ENCODE measurements at places on chromosomes 2 and 18.

GRCh38 chr18:23673725-23674124 lies 11.0 kb upstream of the ANKRD29 start:
- DNase-seq = no peak

DNA sequence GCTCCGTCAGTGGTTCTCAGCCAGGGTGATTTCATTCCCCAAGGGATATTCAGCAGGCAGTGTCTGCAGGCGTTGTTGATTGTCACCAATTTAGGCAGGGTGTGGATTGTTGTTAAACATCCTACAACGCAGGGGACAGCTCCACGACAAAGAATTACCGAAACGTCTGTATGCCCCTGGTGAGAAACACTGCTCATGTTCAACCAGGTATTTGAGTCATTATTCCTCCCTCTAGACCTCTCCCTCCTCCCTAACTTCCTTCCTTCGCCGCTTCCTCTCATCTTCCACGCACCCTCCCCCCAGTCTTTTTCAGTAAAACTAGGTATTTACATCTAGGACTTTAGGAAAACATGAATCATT lies 50.8 kb downstream of the NCK2 start:
- no peak for DNase-seq

GRCh38 chr18:76546088-76546435 lies 51.0 kb upstream of the ZNF516 start:
- DNase-seq = no peak

GRCh38 chr2:26566081-26566375 lies 75.1 kb downstream of the CIB4 start:
- no peak for DNase-seq

GRCh38 chr2:96195410-96196066 lies 13.1 kb downstream of the STARD7 start:
- no peak for DNase-seq

- no peak for DNase-seq
Observed at GRCh38 chr2:122873951-122874350, 1118.5 kb downstream of the TSN start.

- no peak for DNase-seq
Observed at GRCh38 chr18:40832362-40832761, 1122.7 kb upstream of the PIK3C3 start.

DNA sequence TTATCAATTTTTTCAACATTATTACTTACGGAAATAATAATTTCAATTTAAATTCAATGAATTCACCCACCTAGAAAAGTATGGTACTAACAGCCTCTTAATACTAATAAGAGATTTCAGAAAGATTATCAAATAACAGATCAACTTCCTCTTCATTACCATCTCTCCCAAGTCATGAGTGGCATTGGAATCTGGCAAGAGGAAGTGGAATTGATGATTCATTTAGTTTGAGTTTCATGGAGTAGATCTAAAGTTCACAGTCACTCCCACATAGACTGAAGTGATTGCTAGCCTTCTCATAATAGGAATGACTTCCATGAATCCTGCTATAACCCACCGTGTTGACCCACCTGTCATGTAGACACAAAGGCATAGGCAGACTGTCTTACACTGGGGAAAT lies 77.7 kb upstream of the WDR75 start:
- peak; percentile 76 for DNase-seq

DNA sequence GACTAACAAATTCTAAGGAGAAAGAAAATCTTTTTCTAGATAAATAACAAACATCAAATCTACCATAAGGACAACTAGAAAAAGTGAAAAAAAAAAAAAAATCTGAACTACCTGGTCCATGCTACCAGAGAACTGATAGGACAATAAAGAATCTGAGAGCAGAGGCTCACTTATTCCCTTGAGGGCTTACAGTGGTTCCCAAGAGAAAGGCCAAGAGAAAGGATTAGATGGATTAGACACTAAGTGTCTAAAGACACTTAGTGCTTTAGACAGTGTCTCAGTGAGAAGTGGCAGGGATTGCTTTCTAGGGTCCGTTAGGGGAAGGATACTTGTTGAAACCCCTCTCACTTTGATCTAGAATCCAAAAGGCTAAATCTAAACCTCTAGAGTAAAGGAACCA lies 78.2 kb downstream of the COA5 start:
- no peak for DNase-seq

- DNase-seq = no peak
Observed at GRCh38 chr18:27860701-27861107, 316.2 kb downstream of the CDH2 start.

DNA sequence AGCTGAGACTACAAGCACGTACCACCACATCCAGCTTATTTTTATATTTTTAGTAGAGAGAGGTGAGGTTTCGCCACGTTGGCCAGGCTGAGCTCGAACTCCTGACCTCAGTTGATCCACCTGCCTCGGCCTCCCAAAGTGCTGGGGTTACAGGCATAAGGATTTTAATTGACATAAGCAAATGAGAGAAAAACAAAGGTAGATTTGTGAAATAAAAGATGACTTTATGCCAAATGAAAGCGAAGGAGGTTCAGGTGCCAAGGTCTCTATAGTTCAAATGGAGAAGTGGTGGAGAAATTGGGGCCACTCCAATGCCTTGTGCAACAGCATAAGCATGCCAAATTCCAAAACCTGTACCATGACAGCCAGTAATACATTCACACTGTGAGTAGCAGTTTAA lies 180.6 kb downstream of the MREG start:
- no peak for DNase-seq

GRCh38 chr2:151729837-151730236 lies 4.4 kb downstream of the NEB start:
- no peak for DNase-seq

DNA sequence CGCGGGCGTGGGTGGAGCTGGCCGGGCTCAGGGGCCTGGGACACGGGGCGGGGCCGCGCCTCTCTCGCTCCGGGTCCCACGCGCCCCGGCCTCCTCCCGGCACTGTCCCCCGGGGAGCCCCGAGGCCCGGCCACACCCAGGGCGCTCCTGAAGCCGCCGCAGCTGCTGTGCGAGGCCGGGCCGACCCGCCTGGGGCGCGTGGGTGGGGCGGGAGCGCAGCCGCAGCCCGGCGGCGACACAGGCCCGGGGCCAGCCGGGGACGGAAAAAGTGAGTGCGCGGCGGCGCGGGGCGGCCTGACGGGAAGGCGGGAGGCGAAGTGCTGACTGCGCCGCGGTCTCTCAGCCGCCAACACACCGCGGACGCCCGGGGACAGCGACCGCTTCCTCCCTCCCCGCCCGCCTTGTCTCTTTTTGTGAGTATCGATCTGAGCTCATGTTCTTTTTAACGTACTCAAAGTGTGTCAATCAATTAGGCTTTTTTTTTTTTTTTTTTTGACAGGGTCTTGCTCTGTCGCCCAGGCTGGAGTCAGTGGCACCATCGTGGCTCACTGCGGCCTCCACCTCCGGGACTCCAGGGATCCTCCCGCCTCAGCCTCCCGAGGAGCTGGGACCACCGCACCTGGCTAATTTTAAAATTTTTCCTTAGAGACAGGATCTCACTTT lies 14.5 kb downstream of the PDCD1 start:
- DNase-seq = peak; percentile 84

- no peak for DNase-seq
Observed at GRCh38 chr2:214481204-214481603, 70.3 kb downstream of the VWC2L start.

- no peak for DNase-seq
Observed at GRCh38 chr2:234823196-234823876, 128.5 kb upstream of the SH3BP4 start.

DNA sequence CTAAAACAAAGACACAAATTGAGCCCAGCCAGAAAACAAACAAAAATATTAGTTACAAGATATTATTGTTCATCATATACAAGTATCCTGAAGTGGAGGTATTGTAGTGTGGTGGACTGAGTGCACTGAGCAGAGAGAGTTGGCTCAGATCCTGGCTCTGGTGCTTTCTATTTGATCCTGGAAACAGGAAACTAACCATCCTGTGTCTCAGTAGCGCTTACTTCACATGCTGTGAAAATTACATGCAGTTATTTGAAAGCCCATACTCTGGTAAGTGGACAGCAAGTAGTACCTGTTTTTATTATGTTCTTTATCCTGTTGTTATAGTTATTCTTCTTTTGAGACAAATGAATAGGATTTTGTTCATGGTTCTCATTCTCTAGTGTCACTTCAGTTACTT lies 84.3 kb upstream of the CRIM1 start:
- no peak for DNase-seq

GRCh38 chr2:145910416-145910815 lies 1390.5 kb upstream of the ZEB2 start:
- no peak for DNase-seq

- no peak for DNase-seq
Observed at GRCh38 chr2:129816813-129817574, 162.5 kb upstream of the RAB6C start.

GRCh38 chr18:78809845-78810244 lies 169.8 kb upstream of the SALL3 start:
- no peak for DNase-seq

- no peak for DNase-seq
Observed at GRCh38 chr2:97724501-97724900, 11.1 kb downstream of the ZAP70 start.

Measured in PC-9 (cell line).